ENCODE measurements at places on chromosomes 7 and 10.

DNA sequence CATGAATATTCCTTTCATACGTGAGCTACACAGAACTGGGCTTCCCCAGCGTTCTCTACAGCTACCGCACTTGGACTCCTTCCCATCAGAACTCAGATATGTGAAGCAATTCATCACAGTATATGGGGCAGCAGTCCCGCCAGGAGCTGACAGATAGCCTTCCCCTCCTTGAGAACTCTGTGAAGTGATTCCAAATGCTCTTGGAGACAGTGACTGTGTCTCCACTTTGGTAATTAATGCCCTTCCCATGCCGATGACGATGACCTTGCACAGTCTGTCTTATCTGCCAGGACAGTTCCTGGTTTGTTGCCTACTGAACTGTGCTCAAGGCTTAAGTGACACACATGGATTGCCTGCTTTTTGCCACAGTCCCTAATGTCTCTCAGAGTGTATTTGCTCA lies 75.0 kb upstream of the AFAP1L2 start:
- no peak for DNase-seq

- no peak for DNase-seq
Observed at GRCh38 chr10:35000936-35001335, 89.2 kb downstream of the CUL2 start.

GRCh38 chr7:5143106-5143505 lies 46.9 kb upstream of the WIPI2 start:
- no peak for DNase-seq

DNA sequence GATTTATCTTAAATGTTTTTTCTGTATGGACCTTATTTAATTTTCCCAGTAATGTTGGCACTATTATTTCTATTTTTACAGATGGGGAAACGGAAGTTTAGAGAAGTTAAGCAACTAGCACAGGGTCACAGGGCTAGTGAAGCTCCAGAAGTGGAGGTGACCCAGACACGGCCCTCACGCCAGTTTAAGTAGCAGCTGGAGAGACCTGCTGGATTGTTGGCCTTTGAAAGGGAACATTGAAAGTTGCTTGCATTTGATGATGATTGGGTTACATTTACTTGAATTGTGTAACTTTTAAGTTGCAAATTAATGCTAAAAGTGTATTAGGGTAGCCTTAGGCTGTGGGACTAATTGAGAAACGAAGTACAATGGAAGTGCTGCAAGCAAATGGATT lies 25.6 kb downstream of the CDK14 start:
- no peak for DNase-seq

- DNase-seq: no peak
Observed at GRCh38 chr7:143069912-143070500, 17.9 kb downstream of the OR6V1 start.

DNA sequence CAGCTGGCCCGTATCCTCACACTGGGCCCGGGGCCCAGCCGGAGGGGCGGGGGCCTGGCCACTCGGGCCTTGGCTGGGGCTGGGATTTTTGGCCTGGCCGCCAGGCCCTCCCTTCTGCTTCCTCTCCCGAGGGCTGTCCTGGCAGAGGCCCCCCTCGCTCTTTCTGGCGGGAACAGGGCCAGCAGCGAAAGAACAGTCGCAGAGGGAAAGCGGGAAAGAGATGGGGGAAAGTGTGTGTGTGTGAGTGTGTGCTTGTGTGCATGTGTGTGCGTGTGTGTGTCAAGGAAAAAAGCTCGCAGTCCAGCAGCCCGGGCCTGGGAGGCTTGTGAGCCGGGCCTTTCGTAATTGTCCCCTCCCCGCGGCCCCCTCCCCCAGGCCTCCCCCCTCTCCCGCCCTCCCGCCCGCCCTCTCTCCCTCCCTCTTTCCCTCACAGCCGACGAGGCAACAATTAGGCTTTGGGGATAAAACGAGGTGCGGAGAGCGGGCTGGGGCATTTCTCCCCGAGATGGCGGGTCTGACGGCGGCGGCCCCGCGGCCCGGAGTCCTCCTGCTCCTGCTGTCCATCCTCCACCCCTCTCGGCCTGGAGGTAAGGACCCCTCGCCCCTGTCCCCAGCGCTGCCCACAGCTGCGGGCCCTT lies at the start of gene ELN:
Gene ELN, plus strand, starts transcription at position 491 of the 638 bp plus-strand sequence. Its CDS starts 15 bp downstream, at position 506.
- DNase-seq: no peak

GRCh38 chr7:29500719-29501118 lies 62.9 kb upstream of the PRR15 start:
- no peak for DNase-seq

DNA sequence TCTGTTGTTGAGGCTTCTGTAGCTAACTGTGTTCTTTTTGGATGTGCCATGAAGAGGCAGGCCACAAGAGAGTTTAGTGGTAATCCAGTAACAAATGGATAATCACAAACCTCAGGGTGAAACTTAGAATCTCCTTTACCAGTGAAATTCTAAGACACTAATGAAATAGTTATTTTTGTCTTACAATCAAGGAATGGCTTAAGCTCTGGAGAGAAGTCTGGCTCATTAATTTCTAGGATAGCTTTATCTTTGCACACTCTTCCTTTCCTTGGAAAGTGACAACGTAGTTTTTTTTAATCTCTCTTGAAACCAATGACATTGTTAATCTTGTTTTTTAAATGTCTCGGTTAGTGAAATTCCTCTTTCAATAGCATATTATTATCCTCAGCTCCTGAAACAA lies 93.7 kb upstream of the IFRD1 start:
- no peak for DNase-seq

GRCh38 chr10:30284865-30285594 lies 64.0 kb downstream of the MTPAP start:
- DNase-seq: no peak

DNA sequence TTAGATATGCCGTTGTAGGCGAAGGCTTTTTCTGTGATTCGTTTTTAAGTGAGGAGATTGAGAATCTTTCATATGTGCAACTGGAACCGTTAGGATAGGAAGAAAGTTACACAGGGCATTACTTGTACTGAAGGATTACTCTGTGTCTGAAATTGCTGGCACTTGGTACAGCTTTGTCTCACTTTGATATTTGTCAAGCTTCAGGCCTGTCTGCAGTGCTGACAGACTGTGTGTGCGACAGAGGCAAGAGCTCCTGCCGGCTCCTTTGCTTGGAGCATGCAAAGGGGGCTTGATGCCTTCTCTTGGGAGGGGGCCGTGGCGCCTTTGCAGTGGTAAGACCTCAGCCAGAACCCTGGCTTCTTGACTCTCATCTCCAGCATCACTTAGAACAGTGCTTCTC lies 45.8 kb downstream of the CCNY start:
- DNase-seq: no peak

DNA sequence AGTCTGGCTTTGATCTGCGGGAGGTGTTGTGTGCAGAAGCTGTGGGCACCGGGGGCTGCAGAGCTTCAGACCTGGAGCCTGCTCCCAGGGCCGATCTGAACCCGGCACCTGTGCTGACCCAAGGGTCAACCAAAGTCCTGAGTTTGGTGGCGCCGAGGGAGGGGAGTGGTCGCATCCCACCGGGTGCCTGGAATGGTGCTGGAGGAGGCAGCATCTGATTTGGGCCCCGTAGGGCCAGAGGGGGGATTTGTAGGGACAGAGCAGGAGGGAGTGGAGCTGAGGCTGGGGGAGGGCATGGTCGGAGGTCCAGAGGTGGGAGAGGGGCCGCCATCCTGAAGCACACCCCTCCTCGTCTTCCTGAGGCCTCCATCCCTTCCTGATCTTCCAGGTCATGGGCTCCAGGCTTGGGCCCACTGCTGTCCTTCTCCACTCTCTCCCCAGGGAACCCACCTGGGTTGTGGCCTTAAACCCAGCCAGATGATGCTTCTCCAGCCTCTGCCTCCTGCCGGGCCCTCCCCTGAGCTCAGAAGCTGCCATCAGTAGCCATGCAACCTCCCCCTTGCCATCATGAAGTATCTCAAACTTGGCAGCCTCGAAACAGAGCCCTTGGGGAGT lies 112.9 kb downstream of the LHPP start:
- DNase-seq: no peak

GRCh38 chr10:5402798-5403197 lies 1.8 kb downstream of the TUBAL3 start:
- no peak for DNase-seq

- no peak for DNase-seq
Observed at GRCh38 chr7:101589976-101590662, 39.0 kb downstream of the MYL10 start.

GRCh38 chr10:129969184-129969910 lies 5.3 kb upstream of the EBF3 start:
- no peak for DNase-seq

- DNase-seq: no peak
Observed at GRCh38 chr7:95391761-95392160, 4.4 kb downstream of the PON3 start.

DNA sequence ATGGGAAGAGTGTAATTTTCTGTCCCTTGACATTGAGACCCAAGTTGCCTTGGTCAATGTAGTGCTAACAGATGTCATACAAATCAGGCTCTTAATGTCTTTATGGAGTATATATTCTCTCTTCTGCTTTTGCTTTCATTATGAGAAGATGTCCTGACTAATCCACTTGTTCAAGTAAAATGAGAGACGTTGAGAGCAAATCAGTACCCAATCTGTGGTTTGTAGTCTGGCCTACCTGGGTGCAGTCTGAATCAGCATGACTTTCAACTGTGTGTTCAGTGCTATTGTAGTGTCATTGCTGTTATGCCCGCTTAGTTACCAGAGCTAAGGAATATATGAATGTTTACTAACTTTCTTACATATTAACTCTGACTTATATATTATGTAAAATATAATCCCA lies 612.4 kb downstream of the ANKRD7 start:
- DNase-seq: no peak

Data from activated CD4-positive, CD25-positive, alpha-beta regulatory T cell (primary cell).